ENCODE measurements at places on chromosomes 16 and 17. TPM values are rescaled to one million over a fixed set of nuclear protein-coding genes. Genes with fewer than 3 reads are reported as not detected.

DNA sequence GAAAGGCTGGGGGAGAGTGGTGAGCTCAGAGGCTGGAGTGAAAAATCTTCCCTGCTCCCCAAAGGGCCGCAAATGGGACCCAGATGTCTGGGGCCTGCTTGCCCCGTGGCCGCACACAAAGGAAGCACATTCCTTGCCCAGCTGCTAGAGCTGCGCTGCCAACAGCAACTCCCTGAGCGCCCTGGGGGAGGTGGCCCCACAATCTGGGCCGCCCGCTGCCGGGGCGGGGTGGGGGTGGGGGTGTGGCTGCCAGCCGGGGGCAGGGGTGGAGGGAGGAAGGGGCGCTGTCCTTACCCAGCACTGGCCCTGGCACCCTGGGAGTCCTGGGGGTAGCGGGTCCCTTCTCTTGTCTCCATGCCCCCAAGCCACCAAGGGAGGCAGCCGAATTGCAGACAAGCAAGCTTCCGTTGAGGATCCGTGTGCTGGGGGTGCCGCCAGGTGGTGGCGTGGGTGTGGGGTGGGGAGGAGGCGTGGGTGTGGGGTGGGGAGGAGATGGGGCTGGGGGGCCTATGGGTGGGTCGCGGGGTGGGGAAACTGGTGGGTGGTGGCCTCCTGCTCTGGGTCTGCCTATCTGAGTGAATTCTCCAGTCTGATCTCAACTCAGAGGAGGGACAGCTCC lies 48.4 kb upstream of the PABPN1L start:
- peak; percentile 74 for DNase-seq

DNA sequence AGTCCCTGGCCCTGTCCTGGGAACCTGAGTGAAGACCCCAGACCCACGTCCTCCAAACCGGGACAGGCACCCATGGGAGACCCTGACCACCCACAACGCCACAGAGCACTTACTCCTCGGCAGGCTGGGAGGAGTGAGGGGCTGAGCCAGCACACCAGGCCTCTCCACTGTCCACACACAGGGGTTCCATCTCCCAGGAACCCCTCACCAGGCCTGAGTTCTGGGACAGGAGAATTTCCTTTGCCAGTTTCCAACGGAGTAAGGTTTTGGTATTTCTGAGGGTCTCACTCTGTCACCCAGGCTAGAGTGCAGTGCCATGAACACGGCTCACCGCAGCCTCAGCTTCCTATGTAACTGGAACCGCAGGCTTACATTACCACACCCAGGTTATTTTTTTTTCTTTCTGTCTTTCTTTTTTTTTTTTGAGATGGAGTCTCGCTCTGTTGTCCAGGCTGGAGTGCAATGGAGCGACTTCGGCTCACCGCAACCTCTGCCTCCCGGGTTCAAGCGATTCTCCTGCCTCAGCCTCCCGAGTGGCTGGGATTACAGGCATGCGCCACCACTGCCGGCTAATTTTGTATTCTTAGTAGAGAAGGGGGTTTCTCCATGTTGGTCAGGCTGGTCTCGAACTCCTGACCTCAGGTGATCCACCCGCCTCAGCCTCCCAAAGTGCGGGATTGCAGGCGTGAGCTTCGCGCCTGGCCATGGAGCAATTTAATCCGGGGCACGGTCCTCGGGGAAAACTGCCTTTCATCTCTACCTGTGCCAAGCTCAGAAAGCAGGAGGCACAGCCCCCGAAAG lies 1.6 kb downstream of the PGAP6 start:
- DNase-seq, result no peak

DNA sequence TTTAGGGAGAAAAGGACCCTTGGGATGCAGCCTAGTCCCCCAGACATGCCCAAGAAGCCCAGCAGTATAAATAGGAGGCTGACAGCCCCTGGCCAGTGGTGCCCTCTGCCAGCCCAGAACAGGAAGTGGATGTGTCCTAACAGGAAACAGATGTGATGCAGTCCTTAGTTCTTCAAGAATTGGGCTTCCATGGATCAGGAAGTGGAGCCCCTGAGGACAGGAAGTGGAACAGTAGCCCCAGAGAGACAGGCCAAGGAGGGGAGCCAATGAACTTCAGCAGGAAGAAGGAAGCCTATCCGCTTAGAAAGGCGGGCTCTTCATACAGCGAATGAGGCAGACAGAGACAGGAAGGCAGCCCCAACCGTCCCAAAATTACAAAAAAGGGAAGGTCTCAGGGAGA lies 7.2 kb downstream of the CTF1 start:
- DNase-seq, result peak; percentile 50

- no peak for DNase-seq
These were observed 133.7 kb downstream of the GSG1L start for GRCh38 chr16:27929818-27930217.

DNA sequence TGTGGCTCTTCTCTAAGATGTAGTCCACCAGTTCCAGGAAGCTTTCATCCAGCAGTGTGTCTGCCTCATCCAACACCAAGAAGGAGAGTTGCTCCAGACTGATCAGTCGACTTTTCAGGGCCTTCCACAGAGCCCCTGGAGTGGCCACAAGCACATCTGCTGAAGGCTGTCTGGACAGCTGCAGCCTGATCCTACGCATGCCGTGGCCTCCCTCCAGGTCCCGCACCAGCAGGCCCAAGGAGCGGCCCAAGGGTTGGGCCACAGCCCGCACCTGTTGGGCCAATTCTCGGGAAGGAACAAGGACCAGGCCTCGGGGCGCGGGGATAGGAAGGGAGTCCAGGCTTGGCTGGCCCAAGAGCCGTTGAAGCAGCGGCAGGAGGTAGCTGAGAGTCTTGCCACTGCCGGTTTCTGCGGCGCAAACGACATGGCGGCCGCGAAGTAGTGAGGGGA lies 729 bp downstream of the DDX28 start:
- no peak for DNase-seq

- no peak for DNase-seq
These were observed 24.1 kb downstream of the AXIN2 start for GRCh38 chr17:65537343-65537844.

DNA sequence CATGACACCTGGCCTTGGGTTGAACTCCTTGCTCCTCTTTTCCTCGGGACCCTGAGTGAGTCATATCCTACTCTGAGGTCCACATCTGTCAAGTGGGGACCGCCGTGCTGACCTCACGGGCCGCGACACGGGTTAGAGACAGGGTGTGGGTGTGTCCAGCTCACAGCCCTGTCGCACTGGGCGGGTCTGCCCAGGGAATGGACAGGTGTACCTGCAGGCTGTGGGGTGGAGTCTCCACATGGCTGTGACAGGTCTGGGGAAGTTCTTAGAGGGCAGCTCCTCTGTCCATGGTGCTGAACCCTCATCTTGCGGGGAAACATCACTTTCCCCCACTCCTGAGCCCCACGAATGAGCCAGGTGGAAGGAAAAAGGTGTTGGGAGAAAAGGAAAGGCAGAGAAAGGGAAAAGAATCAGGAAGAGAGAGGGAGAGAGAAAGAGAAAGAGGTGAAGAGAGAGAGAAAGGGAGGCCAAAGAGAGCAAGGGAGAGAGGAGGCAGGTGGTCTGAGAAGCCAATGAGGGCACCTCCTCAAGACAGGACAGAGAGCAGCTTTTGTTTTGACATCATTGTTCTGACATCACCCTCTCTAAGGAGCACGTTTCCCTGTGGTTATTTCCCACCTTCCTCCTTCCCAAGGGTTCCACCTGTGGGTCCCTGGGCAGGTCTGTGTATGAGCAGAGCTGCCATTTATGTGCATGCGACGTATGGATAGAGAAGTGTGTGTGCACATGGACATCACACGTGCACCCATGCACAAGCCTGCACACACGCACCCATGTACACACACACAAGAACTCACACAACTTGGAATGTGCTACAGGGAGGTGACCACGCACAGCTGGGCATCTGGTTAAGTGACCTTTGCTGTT lies 32.6 kb upstream of the CBFA2T3 start:
- peak; percentile 26 for DNase-seq

- no peak for DNase-seq
These were observed 9.6 kb downstream of the CARHSP1 start for GRCh38 chr16:8858994-8859912.

DNA sequence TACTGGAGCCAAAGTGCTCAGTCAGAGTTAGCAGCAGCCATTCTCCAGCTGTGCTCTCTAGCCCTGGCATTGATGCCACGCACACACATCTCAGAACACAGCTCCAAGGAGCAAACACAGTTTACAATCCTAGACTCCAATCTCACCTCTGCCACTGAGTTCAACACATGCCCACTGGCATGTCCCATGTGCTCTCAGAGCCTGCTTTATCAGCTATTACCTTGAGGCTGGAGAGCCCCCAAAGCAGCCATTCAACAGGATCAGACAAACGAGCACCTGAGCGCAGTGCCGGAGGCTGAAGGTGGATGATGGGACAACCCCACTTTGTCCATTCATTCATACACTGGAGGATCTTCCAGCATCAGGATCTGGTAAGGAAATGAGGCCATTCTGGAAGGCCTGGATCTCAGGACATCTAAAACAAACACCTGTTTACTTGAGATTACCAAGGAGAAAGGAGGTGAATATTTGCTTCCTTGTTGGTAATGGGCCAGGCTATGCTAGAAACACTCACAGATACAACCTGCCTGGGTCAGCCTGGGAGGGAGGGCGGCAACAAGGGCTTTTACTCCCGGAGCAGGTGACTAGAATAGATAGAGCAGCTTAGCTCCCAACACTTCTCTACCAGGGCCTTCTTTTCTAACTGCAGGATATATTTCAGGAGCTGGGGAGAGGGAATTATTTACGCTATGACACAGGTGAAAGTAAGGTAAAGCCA lies 25.4 kb downstream of the RANBP10 start:
- DNase-seq, result no peak

DNA sequence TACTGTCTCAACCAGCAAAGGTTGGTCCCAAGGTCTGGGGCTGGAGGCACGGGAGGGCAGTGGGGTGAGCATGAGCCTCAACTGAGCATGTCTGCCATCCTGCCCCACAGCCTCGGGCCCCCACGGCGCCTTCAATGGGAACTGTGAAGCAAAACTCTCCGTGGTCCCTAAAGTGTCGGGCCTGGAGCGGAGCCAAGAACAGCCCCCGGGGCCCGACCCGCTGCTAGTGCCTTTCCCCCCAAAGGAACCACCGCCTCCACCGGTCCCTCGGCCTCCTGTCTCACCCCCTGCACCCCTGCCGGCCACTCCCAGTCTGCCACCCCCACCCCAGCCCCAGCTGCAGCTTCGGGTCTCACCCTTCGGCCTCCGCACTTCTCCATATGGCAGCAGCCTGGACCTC lies 4.2 kb downstream of the FBRS start:
- no peak for DNase-seq

DNA sequence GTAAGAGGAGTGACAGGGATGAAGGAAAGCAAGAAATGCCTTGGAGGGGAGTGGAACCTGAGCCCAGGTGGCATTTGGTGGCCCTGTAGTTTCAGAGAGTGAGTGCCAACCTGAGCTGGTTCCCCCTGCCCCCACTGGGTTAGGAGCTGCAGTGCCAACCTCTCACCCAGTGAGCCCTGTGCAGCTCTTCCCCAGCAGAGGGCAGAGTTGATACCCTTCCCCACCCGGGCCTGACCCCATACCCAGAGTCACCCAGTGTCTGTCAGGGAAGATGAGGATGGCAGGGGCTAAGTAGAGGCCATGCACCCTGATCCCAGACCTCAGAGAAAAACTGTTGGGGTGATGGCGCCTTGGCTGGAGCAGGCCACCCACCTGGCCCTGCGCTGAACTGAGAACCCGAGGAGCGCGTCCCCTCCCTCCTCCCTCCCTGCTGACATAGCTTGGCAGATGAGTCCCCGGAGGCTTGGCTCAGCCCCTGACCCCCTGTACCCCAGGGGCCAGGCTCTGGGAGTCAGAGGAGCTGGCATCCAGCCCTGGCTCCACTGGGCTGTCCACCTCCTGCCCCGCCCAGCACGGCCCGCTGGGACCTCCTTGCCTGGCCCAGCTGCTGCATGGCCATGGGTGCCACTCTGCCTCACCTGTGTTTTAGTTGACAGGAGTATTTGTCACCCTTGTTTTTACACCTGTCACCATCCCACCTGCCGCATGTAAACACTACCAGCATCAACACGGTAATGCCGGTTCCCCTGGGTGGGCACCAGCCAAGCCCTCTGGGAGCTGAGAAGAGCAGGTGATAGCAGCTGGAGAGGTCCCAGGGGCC lies 113.9 kb downstream of the AMFR start:
- no peak for DNase-seq

DNA sequence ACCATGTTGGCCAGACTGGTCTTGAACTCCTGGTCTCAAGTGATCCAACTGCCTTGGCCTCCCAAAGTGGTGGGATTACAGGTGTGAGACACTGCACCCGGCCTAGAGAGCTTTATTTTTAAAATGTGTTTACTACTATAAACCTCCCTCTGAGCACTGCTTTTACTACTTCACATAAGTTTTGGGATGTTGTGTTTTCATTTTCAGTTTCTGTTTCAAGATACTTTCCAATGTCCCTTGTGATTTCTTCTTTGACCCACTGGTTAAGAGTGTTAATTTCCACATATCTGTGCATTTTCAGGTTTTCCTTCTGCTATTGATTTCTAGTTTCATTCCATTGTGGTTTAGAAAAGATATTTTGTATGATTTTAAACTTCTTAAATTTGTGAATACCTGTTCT lies 74.4 kb downstream of the NETO2 start:
- no peak for DNase-seq

DNA sequence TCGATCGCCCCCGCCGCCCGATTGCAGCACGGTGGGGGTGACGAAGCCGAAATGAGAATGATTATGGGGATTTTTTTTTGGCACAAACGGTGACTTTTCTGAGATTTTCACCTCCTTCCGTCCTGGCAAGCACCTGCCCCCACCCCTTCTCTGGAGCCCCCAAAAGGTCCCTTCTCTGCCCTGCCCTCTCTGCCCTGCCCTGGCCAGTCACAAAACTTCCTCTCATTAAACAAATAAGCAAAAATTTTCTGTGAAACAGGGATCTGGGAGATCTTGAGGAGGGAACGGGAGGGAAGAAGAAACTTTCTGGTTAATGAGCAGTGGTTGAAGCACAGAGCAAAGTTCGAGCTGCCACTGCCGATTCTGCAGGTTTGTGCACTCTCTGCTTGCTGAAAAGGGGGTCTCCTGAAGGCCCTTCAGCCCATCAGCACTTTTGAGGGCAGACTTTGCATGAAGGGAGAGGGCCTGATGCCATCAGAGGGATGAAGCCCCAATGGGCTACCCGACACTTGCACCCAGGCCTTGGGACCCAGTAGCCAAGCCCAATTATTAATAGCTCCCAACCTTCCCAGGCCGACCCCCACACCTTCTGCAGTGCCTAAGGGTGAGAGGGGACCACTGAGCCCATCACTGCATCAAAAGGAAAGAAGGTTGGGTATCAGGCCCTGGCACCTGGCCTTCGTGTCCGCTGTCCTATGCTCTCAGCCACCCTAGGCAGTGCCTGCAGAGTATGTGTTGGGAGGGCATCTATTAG lies 1.0 kb upstream of the HOXB8 start:
- DNase-seq, result no peak

- no peak for DNase-seq
These were observed 239 bp downstream of the PIEZO1 start for GRCh38 chr16:88784856-88785105.

Gene PRR29
- 0.30 TPM for total RNA-seq

Gene CFAP20
- total RNA-seq, result 34.2 TPM

Gene TMEM219
- total RNA-seq, result 70.6 TPM

Gene TMEM114
- total RNA-seq, result not detected

Gene KCNAB3
- 0.38 TPM for total RNA-seq

Gene ANKRD11
- total RNA-seq, result 64.9 TPM

Gene SLC22A31
- total RNA-seq, result not detected
